ENCODE measurements at places on chromosomes 1 and 21.

DNA sequence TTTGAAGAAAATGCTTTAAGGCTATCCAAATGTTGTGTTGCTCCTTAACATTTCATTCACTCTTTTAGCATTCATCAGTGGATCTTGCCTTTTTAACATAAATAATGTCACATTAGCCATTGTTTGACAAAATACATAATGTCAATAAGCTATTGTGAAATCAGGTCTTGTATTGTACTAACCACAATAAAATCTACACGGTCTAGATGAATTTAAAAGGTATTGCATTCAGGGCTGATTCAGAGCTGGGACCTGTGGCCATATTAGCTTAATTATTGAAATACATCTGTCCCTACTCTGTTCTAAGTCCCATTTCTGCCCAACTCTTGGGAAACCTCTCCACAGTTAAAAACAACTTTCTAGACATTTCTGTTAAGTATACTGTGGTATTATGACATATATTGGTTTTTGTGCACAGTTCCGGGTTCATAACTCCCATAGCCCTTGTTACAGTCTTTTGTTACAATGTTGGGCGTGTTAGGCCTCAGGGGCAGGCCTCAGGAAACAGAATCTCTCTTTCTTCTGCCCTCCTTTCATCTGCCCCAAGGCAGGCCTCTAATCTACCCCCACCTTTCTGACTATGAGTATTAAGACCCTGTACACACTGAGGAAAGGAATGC, 44.7 kb upstream of the CITED4 start:
- no peak for DNase-seq

GRCh38 chr1:206589206-206589605, 23.1 kb downstream of the EIF2D start:
- no peak for DNase-seq

DNA sequence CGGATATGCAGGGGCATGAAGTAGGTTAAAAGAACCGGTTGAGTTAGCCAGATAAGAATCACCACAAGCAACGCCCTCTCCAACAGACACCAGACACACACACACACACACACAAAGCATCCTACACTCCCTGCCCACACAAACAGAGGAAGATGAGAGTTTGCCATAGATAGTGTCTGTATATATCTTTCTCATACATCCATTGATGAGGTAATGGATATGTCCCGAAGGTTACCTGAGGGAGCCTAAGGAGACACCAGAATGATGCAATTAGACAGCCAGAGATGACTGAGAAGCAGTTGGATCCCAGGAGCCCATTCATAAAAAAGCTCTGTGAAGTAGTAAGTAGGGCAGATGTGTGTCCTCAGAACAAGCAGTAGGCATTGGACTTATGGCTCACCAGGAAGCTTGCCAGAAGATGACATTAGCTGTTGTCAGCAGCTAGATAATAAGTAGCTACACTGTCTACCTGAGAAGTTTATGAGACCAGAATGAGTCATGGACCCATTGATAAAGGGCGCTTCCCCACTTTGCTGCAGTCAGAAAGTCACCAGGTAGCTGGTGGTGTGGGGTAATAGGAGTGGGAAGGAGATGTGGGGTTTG, 247.0 kb downstream of the KCNT2 start:
- no peak for DNase-seq

GRCh38 chr1:193451606-193452005, 265.2 kb upstream of the B3GALT2 start:
- DNase-seq, result no peak

GRCh38 chr1:146007489-146008133, 11.2 kb upstream of the TXNIP start:
- DNase-seq, result no peak

DNA sequence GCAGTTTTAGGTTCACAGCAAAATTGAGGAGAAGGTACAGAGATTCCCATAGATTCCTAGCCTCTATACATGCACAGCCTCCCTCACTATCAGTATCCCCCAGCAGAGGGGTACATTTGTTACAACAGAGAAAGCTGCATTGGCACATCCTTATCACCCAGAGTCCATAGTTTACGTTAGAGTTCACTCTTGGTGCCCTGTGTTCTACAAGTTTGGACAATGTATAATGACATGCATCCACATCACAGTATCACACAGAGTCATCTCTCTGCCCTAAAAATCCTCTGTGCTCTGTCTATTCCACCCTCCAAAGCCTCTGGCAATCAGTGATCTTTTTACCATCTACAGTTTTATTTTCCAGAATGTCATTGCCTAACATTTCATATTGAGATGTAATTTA, 22.3 kb upstream of the RGS16 start:
- DNase-seq, result no peak

DNA sequence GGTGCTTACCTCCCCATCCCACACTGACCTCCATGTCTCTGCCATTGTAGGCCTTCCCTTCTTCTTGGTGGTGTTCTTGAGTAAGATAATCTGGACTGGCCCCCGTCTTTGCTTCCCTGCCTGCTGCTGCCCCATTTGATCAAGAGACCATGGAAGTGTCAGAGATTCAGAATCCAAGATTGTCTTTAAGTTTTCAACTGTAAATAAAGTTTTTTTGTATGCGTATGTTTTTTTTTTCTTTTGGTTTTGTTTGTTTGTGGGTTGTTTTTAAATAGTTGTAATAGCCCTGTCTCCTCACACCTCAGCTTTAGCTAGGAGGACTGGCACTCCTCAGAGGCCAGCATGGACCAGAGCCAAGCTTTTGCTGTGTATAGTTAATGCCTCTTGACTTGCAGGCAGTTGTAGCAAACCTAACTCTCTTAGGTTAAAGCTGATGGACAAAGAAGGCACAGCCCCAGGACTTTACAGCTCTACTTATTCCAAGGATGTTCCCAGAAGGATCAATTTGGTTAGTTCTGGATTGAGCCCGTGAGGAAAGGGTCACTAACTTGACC, 5.6 kb upstream of the YBX1 start:
- no peak for DNase-seq

DNA sequence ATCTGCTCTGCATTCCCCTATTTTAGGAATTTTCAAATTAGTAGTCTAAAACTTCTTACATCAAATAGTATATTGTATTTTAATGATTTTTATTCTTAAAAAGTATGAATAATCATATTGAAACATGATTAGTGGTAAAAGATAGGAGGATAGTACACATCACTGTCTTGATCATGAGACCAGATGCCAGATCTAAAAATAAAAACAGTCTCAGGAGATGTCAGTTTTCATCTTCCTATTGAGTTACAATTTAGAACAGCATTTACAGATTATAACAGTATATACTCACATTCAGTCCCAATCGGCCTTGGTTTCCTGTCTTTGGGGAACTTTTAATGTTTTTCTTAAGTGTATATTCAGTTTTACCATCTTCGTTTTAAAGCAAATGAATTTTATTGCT, 95.9 kb downstream of the USP25 start:
- no peak for DNase-seq

GRCh38 chr1:248703674-248704073, 1.1 kb upstream of the OR14I1 start:
- DNase-seq, result no peak

DNA sequence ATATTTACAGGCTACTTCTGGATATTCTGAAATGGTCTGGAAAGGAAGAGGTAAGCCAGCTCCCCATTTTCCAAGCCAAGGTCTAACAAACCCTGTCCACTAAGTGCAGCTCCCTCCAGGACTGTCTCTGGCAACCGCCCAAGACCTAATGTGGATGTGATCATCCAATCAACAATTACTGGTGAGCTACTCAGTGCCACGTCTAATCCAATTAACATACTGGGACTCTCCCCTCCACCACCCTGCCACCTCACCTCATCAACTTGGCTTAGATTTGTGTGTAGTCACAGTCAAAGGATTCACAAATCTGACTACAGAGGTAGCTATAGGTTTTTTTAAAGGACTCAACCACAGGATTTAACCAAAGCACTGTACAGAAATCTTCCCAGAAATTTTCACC, 25.4 kb upstream of the S100A7 start:
- DNase-seq, result no peak

GRCh38 chr1:165954940-165955339, 127.5 kb downstream of the UCK2 start:
- no peak for DNase-seq

DNA sequence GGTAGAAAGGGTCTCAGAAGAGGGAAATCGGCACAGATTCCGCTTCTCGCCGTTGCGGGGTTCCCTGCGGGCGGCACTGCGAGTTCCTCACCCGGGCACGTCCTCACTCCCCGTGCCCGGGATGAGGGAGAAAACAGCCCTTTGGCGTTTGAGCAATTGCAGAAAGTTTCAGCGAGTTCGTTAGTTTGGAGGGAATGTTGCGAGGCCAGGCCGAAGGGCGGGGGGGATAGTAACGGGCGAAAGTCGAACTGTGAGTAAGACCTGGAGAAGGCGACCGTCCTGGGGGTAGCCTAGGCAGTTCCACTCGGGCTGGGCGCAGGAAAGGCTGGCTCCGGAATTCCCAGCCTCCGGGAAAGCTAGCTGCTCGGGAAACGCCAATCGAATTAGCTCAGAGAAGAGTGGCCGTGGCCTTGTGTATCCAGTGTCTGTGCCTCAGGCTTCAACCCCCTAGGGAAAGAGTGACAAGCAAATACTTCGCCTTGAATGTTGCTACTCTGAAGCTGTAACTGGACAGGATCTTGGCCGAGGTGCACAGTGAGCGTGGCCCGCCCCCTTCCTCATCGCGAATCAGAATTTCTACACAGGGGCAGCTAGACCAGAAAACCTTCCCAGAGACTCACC, 787 bp downstream of the PTGFR start:
- DNase-seq, result no peak

DNA sequence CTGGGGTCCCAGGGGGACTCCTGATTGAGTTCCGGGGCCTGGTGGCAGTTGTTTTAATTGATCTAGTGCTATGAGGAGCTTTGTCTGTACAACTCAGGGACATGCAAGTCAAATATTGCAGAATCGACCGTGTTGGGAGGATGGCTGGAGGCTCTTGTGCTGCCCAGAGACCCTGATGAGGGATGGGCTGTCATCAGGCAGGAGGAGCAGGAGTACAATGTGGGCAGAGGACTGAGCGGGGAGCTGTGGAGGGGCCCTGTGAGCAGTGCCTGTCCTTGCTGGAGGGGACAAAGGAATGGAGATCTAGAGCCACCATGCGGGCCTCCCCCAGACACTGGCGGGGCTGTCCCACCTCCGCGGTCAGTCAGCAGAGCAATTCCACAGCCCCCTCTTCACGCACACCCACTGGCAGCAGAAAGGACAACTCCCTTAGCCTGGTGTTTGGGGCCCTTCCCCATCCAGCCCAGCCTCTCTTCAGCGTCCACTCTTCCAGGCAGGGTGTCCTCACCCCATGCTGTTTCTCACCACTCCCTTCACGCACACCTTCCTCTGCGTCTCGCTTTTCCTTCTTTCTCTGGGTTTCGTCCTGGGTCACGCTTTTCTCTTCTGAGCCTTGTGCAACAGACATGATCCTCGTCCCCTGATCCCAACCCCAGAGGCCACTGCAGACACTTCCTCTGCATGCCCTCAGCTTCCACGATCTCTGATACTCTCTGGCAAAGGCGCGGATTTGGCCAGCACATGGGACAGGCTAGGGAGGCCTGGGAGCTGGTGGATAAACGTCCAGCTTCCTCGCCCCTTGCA, 122.6 kb downstream of the GRIK3 start:
- no peak for DNase-seq

GRCh38 chr1:224182057-224182865, 779 bp upstream of the DEGS1 start:
- peak; percentile 31 for DNase-seq

- peak; percentile 6 for DNase-seq
Observed at GRCh38 chr1:152141971-152142584, 16.9 kb downstream of the RPTN start.

DNA sequence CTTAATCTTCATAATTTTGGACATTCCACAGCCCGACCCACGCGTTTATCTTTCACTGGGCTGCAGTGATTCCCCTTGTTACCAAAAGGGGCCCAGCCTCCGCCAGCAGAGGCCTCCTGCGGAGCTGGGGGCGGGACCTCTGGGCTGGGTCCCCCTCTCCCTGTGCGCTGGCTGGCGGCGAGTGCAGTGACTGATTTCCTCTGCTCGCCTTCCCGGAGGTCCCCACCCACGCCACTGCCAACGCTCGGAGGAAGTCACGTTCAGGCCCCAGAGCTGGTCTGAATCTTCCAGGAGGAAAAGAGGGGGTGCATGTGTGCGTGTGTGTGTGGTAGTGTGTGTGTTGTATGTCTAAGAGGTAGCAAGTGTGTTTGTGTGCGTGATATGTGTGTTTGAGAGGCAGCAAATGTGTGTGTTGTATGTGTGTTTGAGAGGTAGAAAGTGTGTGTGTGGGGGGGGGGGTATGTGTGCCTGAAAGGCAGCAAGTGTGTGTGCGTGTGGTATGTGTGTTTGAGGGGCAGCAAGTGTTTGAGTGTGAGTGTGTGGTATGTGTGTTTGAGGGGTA, 35.0 kb upstream of the JAK1 start:
- DNase-seq, result peak; percentile 78

DNA sequence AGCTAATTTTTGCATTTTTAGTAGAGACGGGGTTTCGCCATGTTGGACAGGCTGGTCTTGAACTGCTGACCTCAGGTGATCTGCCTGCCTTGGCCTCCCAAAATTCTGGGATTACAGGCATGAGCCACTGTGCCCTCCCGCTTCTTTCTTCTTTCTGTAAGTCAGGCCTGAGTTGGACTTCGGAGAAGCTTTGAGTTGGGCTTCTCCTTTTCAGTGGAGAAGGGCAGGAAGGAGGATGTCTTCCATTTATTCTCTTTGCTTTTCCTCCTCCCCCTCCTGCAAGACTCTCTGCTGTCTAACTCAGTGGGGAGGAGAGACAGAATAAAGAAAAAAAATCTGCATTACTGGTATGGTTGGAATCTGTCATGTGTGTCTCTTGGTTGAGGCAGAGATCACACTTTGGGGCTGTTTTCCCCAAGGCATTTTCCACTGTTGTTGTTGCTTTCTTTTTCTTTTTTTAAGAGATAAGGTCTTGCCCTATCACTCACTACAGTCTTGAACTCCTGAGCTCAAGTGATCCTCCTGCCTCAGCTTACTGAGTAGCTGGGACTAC, 13.2 kb upstream of the DEGS1 start:
- DNase-seq, result no peak

All from stimulated activated CD4-positive, alpha-beta T cell treated with anti-CD3 and anti-CD28 coated beads, Interleukin-4, amount 100 ng/mL, for 48 hours (primary cell).